Hematopoietic multipotent progenitor cell treated with erythropoietin and hydrocortisone succinate and interleukin-3 and kit ligand, for 15 days (in vitro differentiated cells): ENCODE measurements at places on chromosomes 6 and 20.

GRCh38 chr20:1994627-1995026 is 769 bp upstream of the PDYN start:
- no peak for DNase-seq

DNA sequence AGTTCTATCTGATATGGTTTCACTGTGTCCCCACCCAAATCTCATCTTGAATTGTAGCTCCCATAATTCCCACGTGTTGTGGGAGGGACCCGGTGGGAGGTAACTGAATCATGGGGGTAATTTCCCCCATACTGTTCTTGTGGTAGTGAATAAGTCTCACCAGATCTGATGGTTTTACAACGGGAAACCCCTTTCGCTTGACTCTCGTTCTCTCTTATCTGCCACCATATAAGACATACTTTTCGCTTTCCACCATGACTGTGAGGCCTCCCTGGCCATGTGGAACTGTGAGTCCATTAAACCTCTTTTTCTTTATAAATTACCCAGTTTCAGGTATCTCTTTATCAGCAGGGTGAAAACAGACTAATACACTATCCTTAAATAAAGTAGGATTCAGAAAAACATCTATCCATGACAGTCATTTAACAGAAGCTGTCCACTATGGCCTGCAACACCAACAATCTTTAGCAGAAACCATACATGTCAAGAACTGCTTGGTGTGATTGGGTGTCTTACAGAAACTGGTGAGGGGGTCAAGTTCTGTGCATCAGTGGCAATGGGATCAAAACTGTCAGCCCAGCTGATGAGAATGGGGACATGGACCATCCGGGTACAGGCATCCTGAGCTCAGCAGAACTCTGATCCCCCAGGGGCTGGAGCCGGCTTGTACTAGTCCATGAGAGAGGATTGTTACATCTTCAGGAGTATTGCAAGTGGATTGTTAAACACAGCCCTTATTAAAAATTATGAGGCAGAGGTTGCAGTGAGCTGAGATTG is 59.2 kb downstream of the SCML4 start:
- no peak for DNase-seq

DNA sequence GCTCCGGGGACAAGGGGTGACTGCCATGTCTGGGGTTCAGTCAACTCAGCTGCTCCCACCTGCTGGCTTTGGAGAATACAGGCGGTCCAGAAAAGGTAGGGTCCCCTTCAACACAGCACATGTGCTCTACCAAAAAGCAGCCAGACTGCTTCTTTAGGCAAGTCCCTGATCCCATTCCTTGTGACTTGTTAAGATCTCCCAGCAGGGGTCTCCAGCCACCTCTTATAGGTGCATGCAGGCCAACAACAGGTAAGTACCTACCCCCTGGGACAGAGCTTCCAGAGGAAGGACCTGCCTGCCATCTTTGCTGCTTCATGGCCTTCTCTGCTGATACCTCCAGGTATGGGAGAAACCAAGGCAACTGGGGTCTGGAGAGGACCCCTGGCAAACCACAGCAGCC is 106.5 kb downstream of the HACE1 start:
- DNase-seq = no peak

- DNase-seq = no peak
Measured at GRCh38 chr6:44800171-44800783, 412.8 kb downstream of the CDC5L start.

GRCh38 chr20:32902456-32903420 is 44.0 kb downstream of the EFCAB8 start:
- peak; percentile 51 for DNase-seq

- no peak for DNase-seq
Measured at GRCh38 chr6:159701413-159701999, 8.5 kb upstream of the SOD2 start.

- no peak for DNase-seq
Measured at GRCh38 chr6:167550941-167551627, 226.2 kb downstream of the TTLL2 start.

DNA sequence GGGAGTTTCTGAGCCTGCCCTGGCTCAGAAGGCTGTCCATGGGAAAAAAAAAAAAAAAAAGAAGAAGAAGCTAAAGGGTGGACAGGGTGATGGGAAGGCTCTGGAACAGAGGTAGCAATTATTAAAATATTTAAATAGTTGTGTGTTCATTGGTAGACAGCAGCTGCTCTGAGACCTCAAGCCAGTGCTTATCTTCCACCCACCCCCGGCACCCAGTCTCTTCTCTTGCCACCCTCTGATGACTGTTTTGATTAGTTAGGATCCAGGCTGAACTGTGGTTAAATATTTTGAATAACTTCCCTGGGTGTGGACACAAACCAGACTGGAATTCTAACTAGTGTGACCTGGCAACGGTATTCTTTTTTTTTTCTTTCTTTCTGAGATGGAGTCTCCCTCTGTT is 16.9 kb upstream of the SRSF3 start:
- DNase-seq = peak; percentile 74

DNA sequence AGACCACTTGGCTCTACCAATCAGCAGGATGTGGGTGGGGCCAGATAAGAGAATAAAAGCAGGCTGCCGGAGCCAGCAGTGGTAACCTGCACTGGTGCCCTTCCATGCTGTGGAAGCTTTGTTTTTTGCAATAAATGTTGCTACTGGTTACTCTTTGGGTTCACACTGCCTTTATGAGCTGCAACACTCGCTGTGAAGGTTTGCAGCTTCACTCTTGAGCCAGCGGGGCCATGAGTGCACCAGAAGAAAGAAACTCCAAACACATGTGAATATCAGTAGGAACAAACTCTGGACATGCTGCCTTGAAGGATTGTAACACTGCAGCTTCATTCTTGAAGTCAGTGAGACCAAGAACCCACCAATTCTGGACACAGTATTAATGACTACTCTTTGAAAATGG is 89.9 kb upstream of the MBOAT1 start:
- DNase-seq = no peak
